ENCODE measurements at places on chromosomes 4 and X.
A peak's percentile ranks its signal among the peaks of the same experiment; 100 is the strongest.

- no peak for DNase-seq
Measured at GRCh38 chrX:96432647-96433046, 252.0 kb upstream of the DIAPH2 start.

DNA sequence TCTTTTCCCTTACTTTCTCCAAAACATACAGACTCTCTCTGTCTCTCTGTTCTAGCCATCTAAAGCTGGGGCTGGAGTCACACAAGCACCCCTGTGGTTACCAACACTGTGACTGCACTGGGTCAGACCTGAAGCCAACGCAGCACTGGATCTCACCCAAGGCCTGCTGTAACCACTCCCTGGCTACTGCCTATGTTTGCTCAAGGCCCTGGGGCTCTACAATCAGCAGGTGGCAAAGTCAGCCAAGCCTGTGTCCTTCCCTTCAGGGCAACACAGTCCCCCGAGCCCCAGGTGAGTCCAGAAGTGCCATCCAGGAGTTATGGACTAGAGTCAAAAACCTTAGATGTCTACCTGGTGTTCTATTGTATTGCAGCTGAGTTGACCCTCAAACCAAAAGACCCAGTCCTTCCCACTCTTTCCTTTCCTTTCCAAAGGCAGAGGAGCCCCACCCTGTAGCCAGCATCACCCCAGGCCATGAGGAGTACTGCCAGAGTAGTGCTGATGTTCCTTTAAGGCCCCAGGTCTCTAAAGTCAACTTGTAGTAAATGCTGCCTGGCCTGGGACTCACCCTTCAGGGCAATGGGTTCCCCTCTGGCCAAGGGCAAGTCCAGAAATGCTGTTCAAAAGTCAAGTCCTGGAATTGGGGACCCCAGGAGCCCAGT lies 58.8 kb upstream of the RAP2C start:
- DNase-seq = no peak

DNA sequence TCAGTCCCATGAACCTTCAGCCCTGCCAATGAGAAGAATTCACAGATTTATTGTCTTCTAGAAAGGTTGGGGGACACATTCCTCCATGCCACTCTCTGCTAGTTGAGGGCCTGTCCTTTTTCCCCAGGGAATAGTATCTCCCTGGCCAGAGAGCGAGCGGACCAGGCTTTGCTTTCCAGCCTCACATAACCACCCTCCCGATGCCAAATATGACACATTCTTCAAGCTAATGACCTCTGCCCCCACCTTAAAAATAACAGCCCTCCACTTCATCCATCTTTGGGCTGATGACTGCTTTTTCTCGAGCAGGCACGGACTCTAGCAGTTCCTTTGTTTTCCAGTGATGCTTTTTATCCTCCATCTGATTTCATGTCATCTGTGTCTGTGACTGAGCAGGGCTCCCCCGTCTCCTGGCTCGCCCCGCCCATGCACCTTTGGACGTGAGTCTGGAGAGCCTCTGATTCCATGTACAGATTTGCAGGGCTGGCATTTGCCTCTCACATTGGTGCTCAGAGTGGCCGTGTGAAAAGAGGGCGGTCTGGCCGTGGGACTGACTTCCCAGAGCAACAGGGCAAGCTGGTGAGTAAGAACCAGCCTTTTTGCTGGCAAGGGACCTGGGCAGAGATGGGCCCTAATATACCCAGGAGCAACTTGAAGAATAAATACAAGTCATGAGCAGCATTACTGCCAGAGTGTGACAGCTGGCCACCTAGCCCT lies 279.8 kb downstream of the BCOR start:
- DNase-seq = no peak

- DNase-seq = no peak
Measured at GRCh38 chr4:98909646-98910401, 19.1 kb downstream of the EIF4E start.

DNA sequence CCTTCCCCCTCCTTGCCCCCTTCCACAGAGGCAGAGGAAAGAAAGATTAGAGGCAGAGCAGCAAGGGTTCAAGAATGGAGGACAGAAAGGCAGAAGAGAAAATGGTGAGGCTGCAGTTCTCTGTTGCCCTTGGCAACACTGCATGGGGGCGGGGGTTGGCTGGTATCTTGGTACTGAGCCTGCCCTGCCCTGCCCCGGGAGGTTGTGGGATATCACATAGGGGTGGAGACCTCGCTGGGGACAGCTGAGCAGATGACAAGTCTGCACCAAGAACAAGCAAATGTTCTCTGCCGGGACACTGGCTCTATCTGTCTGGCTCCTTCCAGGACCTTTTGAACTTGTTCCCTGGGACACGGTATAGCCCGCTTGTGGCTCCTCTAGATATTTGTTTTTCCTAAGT lies 39.8 kb downstream of the NHS start:
- DNase-seq = peak; percentile 45

GRCh38 chr4:41575207-41575606 lies 37.2 kb downstream of the LIMCH1 start:
- no peak for DNase-seq

DNA sequence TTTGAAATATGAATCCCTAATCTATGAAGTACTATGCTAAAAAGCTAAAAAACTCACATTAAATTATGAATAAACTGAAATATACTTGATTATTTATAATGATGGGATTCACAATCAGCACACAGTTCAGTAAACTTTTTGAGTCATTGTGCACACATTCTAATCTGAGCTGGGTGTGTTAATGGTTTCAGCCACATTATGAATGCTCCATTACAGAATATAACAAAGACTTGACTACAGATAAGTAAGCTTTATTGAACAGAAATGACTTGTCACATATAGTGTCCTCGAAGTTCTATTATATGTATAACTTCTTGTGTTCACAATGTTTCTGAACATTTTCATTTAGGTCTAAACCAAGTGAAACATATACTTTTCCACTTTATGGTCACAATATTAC lies 1649.9 kb upstream of the IGFBP7 start:
- no peak for DNase-seq

DNA sequence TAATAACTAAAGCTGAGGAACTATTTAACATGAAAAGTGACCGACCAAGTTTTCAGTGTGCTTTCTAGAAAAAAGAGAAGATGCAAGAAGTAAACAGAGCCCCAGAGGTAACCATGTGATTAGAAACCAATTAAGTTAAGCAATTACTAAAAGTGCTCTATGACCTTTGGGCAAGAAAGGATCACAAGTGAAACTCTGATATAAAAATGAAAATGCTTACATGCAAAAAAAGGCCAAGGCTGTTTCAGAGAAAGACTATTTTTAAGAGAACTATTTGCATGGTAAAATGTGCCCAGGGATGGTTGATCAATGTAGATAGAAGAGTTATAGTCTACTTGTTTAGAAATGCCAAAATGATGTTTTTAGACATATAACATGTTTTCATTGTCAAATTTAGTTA lies 22.0 kb downstream of the KLHL15 start:
- no peak for DNase-seq

DNA sequence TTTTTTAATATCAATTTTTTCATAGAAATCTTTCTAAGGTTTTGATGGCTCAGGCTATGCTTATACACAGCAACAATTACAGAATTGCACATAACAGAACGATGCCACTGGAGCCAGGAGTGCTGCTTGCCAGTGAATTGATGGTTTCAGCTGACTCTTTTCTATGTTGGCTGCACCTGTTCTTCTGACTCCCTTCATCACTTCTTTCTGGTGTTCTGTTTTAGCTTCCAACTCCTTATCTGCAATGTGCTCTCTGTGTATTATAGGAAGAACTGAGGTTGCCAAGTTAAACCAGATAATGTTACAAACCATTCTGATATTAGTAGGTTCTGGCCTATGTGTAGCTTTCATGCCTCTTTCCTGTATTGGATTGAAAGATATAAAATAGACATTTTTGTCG lies 11.6 kb upstream of the VEGFD start:
- no peak for DNase-seq

GRCh38 chrX:121902463-121902862 lies 855.1 kb downstream of the GLUD2 start:
- no peak for DNase-seq

GRCh38 chr4:22030307-22030706 lies 81.7 kb upstream of the KCNIP4 start:
- no peak for DNase-seq

DNA sequence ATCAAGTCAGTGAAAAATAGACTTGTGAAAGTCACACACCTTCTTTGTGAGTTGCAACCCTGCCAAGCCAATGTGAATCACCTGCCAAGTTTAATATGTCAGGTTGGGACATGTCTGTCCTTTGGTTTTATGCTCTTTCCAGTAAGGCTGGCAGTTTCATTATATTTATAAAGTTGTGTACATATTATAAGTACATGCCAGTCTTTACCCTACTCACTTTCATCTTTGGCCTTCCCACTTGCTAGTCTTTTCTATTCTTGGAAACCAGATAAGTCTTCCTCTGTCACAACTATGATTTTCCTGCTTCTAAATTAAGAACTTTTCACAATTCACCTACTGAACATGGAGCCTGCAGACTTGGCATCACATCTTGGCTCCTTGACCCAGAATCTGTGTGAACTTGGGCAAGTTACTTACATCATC lies 680.7 kb upstream of the BOD1L1 start:
- no peak for DNase-seq

GRCh38 chr4:25976780-25977179 lies 62.8 kb downstream of the SMIM20 start:
- no peak for DNase-seq

DNA sequence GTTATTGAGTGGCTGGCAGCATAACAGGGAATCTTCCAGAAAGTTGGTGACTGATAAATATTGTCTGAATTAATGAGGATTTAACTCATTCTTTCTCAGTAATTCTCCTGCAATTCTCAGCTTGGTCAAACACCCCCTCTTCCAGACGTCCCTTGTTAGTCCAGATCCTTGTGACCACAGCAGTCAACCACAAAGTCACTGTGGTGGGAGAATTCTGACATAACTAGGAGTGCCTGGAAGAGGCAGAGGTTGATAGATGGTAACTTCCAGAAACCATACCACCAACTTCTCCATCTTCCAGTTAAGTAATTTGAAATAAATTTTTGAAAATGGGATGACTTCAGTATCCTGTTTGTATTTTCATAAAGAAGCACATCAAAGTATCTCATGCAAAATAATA lies 90.1 kb downstream of the CEP44 start:
- no peak for DNase-seq

DNA sequence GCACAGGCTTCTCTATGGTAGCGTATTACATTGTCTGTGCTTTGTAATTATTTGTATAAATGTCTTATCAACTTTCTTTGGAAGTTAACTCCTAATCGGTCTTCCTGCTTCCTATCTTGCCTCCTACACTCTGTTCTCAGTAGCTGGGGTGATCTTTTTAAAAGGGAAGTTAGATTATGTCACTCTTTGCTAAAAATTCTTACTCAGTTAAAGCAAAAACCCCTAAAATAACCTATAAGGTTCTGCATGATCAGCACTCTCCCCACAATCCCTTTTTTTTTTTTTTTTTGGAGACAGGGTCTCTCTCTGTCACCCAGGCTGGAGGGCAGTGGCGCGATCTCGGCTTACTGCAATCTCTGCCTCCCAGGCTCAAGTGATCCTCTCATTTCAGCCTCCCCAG lies 2.6 kb upstream of the PRPS1 start:
- no peak for DNase-seq

- DNase-seq = no peak
Measured at GRCh38 chr4:26133840-26134239, 187.0 kb upstream of the RBPJ start.

GRCh38 chrX:3550160-3550751 lies 163.2 kb downstream of the PRKX start:
- peak; percentile 64 for DNase-seq

DNA sequence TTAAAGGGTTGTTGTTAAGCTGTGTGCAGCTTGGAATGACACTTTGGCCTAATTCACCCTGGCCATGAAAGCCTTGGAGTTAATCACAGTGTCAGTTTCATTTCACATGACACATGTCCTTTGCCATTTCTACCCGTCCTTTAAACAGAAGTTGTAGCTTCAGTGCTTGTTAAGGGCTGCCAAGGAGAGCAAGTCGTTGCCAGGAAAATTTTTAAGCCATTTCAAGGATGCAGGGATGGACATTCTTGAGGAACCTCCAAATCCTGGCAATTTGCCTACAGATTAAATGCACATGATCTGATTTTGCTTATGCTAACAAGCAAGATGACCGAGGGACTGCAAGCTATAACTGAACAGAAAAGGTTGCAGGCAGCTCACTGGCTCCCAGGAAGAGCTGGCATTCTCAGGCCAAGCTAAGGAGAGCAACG lies 40.5 kb downstream of the SETD7 start:
- DNase-seq = no peak

GRCh38 chrX:15492469-15492868 lies 664 bp downstream of the PIR start:
- DNase-seq = no peak

DNA sequence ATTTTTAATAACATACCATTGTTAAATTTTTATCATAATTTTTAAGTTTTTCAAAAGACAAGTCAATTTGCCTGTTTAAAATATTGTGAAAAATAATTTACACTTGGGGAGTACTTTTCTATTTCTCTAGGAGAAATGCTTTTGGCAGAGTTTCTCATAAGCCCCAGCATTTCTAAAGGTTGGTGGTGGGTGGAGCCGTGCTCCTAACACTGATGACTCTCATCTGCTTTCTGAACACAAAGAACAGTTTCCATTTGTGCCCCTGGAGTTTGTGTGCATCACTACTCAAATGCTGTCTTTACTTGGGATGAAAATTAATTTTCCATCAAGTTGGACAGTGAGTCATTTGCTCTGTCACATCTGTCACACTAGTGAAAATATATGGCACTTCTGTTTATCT lies 57.6 kb downstream of the TNIP2 start:
- no peak for DNase-seq

DNA sequence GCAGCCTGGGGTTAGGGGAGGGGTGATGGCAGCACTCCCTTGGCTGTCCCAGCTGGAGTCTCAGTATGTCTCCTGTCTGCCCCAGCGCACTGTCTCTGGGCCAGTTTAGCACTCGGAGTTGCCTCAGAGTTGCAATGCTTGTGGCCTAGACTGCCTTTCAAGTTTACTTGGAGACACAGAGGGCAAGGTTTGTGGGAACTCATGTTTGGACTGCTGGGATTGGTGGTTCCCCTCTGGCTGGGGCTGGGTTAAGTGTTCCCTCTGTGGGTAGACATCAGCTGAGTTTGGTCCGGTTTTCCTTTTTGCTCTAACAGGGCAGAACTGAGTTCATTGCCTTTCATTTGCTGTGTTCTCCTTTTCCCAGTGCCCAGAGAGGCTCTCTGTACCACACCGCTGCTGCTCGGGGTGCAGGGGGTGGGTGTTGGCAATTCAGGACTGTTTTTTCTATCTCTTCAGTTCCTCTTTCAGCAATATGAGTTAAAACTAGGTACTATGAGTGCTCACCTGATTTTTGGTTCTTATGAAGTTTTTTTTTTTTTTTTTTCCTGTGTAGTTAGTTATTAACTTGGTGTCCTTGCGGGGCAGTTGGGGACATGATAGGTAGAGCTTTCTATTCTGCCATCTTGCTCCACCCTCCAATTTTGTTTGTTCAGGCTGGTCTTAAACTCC lies 17.2 kb downstream of the RAB33B start:
- DNase-seq = no peak

DNA sequence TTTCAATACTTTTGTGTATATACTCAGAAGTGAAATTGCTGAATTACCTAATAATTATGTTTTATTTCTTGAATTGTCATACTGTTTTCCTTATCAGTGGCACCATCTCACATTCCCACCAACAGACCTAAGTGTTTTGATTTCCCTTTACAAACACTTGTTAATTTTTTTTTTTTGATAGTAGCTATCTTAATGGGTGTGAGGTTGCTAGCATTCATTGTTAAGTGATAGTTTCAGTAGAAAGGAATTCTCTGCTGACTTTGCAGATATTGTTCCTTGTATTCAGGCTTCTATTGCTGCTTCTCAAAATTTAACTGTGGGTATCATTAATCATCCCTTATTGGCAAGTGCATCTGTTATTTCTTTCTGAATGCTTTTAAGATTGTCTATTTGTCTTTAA lies 927.5 kb upstream of the SLIT2 start:
- no peak for DNase-seq
